T-cell (primary cell): ENCODE measurements at places on chromosomes 3 and 15.

- no peak for DNase-seq
These were observed 130.9 kb downstream of the ASB7 start for GRCh38 chr15:100733101-100733842.

DNA sequence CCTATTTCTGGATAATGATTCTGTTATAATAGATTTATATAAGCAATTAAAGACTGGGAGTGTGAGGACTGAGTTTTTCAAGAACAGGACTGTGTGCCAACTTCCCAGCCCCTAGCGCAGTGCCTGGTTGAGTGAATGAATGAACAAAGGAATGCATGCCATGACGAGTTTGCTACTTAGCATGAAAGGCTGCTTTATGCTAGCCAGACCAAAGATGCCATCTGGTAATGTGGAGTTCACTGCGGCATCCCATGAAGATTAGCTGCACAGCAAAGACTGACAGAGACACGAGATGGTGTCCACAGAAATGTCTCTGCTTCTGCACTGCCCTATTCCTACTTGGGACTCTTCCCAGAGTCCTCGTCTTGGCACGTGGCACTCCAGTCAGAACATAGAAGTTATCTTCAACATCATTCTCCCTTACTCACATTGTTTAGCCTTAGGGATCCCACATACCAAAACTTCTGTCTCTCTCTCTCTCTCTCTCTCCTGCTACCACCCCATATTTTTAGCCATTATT is 283.9 kb upstream of the CTNNB1 start:
- DNase-seq: no peak

DNA sequence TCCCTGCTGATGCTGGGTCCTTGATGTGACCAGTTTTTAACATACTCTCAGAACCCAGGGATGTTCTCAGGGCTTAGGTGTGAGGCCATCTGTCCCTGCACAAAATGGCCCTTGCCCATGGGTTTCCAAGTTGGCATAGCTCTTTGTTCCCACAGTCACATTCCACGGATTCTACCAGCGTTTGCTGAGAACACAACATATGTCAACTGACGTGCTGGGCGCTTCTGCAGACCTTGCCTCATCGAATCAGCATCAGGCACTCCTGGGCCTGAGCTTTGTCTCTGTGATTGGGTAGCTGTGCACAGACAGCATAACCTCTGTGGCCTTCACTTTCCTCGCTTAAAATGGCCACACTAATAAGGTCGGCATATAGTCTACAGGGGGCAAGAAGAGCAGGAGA is 69.0 kb downstream of the MGLL start:
- DNase-seq: no peak

- no peak for DNase-seq
These were observed 175.3 kb upstream of the MITF start for GRCh38 chr3:69563981-69564380.

- DNase-seq: no peak
These were observed 98.8 kb upstream of the ZBTB20 start for GRCh38 chr3:115245899-115246298.

DNA sequence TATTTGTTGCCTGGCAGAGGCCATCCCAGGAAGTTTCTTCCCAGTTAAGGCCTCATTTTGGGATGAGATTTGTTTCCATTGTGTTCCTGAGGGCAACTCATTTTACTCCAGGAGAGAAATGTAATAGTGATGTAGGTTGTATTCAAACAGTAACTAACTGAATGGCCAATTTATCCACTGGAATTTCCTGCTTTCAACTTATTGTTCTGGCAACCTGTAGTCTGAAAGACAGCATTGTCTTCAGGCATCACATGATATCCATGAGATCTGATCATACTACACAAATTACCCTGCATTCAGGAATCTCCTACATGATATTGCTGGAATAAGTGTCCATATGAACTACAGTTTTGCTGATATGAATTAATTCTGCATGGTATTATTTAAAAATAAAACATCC is 79.5 kb upstream of the FGF7 start:
- no peak for DNase-seq

DNA sequence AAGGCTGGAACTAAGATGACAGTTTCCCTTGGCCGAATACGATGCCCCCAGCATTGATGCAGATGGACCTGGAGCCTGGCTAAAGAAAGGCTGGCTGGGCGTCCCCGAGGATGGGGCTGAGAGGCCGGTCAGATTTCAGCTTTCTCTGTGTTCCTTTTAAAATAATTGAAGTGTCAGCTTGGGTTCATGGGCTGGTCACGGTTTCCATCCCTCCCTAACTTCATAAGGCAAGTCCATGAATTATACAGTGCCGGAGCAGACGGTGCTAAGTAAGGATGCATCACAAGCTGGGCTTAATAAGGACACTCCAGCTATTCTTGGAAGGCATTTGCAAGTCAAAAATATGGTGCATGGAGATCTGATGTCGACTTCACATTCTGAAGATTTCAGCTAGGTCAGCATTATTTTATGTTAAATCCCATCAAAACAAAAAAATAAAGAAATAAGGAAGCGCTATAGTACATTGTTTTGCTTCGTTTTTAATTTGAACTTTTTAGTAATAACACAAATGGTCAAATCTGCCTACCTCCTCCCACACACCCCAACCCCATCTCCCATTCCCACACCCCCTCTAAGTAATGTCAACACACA is 220.8 kb downstream of the RPLP1 start:
- no peak for DNase-seq

- no peak for DNase-seq
These were observed 1071.6 kb downstream of the PLOD2 start for GRCh38 chr3:145089337-145089736.

DNA sequence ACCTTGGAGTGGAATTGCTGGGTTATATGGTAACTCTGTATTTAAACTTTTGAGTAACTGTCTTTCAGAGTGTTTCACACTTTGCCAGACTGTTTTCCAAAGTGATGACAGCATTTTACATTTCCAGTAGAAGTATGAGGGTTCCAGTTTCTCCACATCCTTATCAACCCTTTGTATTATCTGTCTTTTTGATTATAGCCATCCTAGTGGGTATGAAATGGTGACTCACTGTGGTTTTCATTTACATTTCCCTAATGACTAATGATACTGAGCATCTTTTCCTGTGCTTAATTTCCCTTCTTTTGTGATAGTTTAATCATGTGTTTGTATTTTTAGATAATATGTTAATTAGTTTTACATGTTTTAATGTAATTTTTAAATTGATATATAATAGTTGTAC is 138.1 kb upstream of the DAZL start:
- DNase-seq: no peak

DNA sequence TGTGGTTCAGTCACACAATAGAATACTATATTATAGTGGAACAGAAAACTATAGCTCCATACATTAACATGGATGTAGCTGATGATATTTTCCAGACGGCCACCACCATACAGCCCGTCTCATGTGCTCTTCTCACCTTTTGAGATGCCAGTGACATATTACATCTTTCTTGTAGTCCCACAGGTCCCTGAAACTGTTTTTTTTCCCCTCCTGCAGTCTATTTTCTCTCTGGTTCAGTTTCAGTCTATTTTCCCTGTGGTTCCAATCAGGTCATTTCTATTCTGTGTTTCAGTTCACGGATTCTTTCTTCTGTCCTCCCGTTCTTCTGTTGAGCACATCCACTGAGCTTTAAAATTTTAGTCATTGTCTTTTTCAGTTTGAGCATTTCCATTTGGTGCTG is 72.2 kb downstream of the PPCDC start:
- DNase-seq: no peak

DNA sequence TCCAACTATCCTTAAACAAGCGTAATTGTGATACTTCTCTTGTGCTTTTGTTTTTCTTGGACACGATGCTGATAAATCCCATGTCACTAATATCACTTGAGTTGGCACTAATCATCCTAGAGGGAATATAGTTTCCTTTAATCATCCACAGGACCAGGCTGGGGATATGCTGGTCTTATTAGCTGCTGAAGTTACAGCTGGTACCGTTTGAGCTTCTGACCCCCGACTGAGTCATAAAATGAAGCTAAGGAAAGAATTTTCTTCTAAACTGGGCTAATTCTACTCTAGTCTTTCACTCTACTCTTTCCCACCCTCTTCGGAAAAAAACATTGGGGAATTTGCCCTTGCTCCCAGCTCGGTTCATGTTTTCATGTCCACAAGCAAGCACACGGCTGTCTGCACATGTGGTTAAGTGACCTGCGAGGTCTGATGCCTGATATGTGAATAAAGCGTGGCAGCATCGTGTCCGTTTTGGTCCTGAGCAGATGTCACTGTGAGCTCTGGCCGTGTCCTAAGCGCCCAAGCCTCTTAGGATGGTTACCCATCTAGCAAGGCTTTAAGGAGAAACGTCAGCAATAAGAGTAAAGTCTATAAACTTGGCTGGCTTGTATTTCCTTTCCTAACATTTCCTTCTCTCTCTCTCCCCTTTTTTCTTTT is 223.7 kb downstream of the ITPR1 start:
- no peak for DNase-seq

- no peak for DNase-seq
These were observed 162.8 kb downstream of the GREM1 start for GRCh38 chr15:32880642-32881041.

- no peak for DNase-seq
These were observed 16.1 kb upstream of the CMTM7 start for GRCh38 chr3:32375596-32375930.

DNA sequence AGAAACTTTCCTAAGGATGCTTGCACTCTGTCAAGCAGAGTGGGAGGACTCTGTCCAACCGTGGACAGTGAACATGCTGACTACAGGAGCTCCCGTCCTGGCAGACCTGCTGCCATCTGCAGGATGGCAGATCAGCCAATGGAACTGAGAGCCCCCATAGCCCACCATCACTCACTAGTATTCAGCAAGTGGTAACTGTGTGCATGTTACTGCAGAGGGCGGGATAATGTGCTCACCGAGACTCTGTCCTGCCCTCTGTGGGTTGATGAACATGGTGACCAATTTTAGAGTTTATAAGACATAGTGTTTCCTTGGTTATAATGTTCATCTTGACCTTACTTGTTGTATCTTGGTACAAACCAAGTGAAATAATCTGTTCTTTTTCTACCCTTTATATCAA is 11.5 kb downstream of the CSPG5 start:
- no peak for DNase-seq

DNA sequence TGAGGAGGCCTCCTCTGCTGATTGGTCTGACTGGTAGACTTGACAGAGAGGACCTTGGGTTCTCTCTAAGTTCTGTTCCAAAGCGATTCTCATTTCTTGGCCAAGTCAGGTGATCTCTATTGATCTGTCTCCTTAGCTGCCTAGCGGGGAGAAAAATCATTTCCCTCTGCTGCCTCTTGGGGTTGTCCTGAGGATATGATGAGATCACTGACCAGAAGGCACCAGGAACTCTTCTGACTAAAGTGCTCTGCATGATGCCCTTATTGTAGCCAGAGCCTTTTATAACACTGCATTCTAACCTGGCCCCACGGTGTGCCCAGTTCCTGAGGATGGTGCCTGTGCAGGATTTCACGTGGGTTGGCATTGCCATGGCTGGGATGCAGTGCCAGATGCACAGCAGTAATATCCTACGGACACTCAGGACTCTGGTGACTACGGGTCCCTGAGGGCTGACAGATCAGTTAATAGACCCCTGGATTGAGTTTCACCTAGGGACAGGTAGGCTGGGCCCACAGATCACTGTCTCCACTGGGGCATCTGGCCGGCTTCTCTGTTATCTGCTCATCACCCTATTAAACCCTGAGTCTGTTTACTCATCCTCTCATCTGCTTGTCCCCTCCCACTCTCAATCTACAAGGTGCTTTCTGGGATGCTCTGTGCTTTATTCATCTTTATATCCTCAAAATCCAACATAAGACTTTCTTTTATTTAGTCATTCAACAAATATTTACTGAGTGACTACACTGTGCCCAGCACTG is 3.9 kb upstream of the HEG1 start:
- DNase-seq: no peak

DNA sequence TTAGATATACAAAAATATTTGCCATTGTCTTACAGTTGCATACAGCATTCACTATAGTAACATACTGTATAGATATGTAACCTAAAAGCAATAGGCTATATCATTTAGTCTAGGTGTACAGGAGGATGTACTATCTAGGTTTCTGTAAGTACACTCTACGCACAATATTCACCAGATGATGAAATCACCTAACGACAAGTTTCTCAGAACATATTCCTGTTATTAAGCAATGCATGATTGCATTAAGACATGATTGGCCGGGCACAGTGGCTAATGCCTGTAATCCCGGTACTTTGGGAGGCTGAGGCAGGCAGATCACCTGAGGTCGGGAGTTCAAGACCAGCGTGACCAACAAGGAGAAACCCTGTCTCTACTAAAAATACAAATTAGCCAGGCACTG is 14.5 kb upstream of the PRKCI start:
- no peak for DNase-seq

DNA sequence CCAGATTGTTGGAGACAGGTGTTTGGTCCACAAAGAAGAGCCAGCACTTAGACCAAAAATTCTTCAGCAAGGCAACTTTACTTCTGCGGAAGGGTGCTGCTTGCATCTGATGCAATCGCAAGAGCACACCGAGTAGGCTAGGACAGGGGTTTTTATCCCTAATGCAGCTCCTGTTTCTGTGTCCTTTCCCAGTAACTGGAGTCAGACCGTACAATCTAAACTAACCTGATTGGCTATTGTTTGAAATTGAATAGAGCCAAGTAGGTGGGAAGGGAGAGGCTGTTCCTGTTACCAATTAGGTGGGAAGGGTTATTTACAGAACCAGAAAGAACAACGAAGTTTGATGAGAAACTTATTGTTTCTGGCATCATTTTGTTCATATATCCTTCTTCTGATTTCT is 77.6 kb downstream of the CHCHD4 start:
- no peak for DNase-seq
